ENCODE measurements at places on chromosomes 7 and 10.

GRCh38 chr7:42914421-42915045 is 2.7 kb upstream of the C7orf25 start:
- DNase-seq = no peak

- no peak for DNase-seq
These were observed 94.0 kb downstream of the ADARB2 start for GRCh38 chr10:1643161-1643907.

GRCh38 chr7:106215868-106216516 is 68.8 kb downstream of the NAMPT start:
- no peak for DNase-seq

GRCh38 chr7:16463949-16464715 is 1.4 kb downstream of the SOSTDC1 start:
- no peak for DNase-seq

- no peak for DNase-seq
These were observed 39.1 kb downstream of the SIRT1 start for GRCh38 chr10:67923551-67923950.

GRCh38 chr10:113030453-113030852 is 80.4 kb downstream of the TCF7L2 start:
- DNase-seq = no peak

- no peak for DNase-seq
These were observed 59.6 kb downstream of the RUNDC3B start for GRCh38 chr7:87687653-87688254.

DNA sequence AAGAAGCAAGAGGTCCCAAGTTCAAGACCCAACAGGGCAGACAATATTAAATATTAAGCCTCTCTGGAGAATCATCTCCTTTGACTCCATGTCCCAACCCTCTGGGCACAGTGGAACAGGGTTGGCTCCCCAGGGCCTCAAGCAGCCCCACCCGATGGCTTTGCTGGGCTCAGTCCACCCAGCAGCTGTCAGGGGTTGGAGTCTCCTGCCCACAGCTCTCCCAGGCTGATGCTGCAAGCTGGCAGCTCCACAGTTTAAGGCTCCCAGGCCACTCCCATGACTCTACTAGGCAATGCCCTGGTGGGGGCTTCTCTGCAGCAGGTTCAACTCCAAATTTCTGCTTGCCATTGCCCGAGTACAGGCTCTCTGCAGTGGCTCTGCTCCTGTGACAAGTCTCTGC is 55.1 kb downstream of the LARP4B start:
- DNase-seq = no peak

DNA sequence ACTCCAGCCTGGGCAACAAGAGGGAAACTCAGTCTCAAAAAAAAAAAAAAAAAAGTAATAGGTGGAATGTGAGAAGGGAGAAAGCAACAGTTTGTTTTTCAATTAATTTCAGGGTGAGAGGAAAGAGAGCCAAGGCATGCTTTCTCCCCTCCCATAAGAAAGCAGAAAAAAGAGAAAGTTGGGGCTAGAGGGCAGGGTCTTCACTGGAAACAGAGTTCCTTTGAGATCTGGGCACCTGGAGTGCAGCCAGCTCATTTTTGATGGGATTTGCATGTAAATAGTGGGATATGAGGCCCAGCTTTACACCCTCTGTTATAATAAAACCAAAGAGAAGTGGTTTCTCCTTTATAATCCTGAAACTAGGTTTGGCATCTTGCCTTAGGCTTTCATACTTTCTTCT is 13.8 kb upstream of the STOX1 start:
- no peak for DNase-seq

DNA sequence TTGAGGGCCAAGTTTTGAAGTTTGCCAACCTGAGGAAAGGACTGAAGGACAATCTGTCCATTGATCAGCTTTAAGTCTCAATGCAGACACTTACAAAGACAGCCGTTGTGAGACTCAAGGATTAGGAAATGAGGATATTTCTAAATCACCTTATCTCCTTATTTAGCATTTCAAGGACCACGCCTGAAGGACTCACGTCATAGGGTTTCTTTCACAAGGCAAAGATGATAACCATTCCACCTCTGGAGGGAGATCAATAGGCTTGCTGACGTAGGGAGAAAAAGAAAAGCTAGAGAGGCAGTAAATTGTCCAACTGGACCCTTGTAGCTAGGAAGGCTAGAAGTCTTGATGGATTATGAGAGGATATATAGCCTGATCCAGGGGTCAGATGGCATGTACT is 3.3 kb upstream of the ASB4 start:
- no peak for DNase-seq

DNA sequence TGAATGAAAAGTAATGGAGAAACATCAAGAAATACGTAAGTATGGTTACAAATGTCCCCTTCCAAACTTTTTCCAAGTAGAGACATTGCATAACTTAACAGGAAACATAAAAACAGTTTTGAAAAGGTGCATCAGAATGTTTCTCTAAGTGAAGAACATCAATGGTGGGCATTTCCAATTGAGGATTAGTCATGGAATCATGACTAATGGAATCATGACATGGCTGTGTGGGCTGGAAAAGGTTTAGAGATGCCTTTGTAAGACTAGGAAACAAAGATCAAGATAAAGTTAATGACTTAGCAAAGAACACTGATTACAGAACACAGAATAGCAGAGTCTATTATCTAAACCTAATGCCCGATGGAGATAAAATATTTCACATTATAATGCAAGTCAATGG is 272.0 kb downstream of the HPSE2 start:
- no peak for DNase-seq

GRCh38 chr7:128092221-128092620 is 61.0 kb upstream of the LRRC4 start:
- no peak for DNase-seq

DNA sequence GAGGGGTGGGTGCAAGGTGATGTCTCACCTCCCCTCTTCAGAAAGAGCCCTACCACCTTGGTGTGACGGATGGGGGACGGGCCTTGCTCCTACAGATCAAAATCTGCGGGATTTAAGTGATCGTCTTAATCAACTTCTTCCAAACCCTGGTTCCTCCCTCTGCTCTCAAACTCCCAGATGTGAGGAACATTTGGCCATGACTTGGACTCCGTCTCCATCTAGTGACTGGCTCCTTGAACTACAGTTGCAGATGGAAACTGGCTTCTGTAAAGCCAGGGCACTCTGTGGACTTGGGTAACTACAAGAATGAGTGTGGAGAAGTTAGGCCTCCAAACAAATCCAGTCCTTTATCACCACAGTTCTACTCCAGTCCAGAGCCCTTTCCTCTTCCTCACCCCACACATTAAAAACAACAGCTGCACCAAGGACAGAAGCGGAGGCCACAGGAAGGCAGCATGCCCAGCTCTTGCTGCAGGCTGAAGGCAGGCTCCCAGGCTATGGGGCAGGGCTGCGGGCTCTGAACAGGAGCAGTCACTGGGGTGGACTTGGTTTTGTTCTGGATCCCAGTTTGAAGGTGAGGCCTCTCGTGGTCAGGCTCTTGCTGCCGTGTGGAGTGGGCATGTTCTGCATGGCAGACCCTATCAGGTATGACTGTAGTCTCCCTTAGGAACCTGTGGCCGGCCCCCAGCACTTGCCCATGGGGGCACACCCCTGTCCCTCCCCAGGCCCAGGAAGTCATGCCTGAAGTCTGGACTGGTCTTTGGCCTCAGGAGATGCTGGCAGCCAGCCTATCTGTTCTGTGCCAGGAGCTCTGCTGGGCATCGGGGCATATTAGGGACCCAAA is 79.4 kb downstream of the VWC2 start:
- DNase-seq = peak; percentile 7

DNA sequence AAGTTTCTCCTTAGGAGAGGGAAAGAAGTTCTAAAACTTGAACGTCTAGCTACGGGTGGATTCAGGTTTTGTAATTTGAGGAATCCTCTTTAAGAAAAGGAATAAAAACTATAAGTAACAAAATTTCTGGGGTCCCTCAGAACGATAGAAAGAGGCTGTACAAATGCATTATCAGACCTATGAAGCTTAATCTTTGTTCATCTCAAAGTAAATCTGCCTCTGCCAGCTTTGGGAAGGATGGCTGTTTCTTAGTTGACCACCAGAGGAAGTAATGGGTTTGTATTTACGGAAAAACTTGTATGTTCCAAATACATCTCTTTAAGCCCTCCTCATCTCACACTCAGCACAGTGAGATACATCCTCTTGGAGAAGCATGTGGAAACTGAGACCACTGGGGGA is 864 bp downstream of the PSTK start:
- DNase-seq = no peak

DNA sequence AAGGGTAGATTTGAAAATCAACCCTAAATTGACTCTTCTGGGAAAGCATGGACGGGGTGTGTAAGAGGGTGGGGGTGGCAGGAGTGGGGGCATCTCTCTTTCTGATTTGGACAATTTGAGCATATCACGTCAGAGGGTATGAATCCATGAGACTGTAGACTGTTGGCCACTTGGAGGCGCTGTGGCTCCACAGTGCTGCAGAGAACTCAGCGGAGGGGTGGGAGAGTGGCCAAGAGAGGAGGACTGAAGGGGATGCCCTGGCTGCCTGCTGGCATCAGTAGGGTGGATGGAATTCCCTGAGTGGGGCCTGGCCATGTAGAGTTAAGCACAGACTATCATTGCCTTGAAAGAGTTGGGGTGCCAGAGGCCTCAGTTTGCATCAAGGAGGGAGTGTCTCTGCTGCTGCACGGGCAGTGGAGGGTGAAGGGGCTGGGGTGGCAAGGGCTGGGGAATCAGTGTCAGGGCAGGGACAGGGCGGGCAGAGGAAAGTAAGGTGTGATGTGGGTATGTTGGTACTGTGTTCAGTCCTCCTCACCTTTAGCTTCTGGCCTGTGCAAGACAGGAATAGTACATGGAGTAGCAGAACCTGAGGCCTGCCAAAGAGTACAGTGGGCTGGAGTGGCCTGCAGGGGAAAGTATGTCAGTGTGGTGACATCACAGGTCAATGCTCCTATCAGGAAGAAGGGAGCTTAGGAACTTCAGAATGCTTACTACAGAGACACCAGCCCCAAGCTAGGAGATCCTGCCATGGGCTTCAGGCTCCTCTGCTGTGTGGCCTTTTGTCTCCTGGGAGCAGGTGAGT is 133.5 kb upstream of the PRSS58 start:
- no peak for DNase-seq

GRCh38 chr7:157077986-157078644 is 60.6 kb upstream of the UBE3C start:
- no peak for DNase-seq

GRCh38 chr7:150468241-150468640 is 17.8 kb downstream of the GIMAP8 start:
- no peak for DNase-seq

DNA sequence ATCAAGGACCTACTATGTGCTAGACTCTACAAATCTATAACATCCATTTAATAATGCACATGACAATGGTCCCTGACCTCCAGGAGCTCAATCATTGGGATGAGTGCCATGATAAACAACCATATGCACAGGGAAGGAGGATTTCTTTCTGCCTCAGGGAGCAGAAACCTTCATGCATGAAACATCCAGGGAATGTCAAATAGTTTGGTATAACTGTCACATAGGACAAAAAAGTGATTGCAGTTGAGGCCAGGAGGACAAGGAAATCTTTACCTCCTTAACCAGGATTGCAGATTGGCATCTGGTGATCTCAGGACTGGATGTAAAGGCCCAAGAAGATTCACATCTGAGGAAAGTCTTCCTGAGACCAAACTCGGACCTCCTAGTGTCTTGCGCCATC is 993.1 kb downstream of the KCNMA1 start:
- no peak for DNase-seq

DNA sequence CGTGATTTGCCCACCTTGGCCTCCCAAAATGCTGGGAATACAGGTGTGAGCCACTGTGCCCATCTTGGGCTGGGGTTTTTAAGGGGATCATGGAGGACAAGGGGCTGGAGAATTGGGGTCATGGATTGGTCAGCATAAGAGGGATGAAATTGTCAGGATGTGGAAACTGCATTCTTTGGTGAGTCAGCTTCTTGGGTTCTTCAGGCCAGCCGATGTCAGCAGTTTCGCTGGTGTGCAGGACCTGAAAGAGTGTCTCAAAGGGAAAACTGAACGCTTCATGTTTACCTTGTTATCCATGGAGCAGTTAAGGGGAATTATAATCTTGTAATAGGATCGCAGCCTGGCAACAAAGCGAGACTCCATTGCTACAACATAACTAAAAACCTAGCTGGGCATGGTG is 13.0 kb downstream of the GALNT17 start:
- no peak for DNase-seq

DNA sequence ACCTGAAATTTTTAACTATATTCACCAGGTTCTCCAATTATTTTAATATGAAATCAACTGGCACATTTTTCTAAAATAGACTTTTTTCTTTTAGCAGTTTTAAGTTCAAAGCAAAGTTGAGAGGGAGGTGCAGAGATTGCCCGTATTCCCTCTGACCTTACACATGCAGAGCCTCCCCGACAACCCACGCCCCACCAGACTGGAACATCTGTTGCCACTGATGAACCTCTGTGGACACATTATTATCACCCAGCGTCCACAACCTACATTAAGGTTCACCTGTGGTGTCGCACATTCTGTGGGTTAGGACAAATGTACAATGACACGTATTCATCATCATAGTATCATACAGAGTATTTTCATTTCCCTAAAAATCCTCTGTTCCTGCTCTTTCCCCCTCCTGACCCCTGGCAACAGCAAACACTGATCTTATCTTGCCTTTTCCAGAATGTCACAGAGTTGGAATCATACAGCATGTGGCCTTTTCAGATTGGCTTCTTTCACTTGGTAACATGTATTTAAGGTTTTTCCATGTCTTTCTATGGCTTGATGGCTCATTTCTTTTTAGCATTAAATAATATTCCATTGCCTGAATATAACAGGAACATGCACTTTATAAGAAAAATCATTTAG is 37.1 kb downstream of the COBL start:
- DNase-seq = no peak

- DNase-seq = no peak
These were observed 94.5 kb downstream of the ZNF33B start for GRCh38 chr10:42543840-42544372.

DNA sequence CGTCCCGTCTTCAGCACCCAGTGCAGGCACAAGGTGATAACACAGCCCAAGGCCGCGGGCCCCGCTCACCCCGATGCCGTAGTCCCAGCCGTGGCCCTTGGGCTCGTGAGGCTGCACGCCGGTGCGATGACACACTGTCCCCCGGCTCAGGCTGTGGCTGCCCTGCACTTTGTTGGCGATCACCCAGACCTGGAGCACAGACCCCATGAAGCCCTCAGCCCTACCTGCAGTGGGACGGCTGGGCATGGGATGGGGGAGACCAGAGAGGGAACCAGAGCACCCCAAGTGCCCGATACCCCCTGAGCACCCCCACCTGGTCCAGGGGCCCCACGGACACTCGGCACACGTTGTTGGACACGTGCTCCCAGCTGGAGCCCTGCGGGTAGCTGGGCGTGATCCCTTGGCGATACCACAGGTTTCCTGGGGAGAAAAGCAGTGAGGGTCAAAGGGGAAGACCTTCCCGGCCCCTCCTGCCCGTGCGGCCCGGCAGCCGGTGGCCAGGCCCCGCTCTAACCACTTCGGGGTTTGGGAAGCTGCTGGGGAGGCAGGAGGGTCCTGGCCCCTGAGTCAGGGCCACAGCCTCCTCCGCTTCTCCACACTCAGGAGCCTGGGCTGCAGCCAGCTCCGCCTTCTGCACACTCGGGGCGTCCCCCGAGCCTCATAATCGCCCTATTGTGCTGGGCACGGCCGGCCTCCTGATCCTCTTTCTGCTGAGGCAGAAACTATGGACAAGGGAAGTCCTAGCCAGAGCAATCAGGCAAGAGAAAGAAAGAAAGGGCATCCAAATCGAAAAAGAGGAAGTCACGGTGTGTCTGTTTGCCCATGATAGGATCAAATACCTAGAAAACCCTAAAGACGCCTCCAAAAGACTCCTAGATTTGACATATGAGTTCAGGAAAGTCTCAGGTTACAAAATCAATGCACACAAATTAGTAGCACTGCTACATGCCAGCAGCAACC is 6.7 kb downstream of the BHLHA15 start:
- DNase-seq = no peak
